Stomach (tissue), 19 donors: ENCODE measurements at places on chromosomes 16 and 17. TPM values are rescaled to one million over a fixed set of nuclear protein-coding genes. Genes with fewer than 3 reads are reported as not detected.

DNA sequence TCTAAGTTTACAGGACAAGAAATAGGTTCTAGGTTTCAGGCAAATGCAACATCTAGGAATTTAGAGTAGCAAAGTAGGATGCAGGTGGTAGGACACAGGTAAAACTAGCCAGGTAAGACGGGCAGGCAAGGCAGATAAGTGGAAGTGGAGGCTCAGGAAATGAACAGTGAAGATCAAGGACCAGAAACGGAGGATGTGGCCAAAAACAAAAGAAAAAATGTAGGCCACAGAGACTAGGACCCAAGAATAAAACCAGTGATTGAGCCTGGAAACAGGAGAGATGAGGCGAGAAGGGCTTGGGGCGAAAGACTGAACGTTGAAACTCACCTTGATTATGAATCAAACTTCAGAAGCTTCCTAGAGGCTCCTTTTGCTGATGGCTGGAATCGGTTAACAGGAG lies 24.0 kb downstream of the CPSF4L start:
- no peak overlapping the region for H3K4me3 ChIP-seq
- H3K36me3 ChIP-seq = peaks cover 8% of the 10 kb centered on the region
- peaks cover 54% of the 10 kb centered on the region for H3K4me1 ChIP-seq
- H3K27me3 ChIP-seq = no peaks in the 10 kb centered on the region
- no peak overlapping the region for H3K27ac ChIP-seq
- DNase-seq = no peak

Gene MT4
- total RNA-seq = not detected

- no peak for DNase-seq
- no peaks in the 10 kb centered on the region for H3K27me3 ChIP-seq
- no peak overlapping the region for H3K27ac ChIP-seq
- H3K4me1 ChIP-seq = no peaks in the 10 kb centered on the region
- H3K36me3 ChIP-seq = no peaks in the 10 kb centered on the region
- no peak overlapping the region for H3K4me3 ChIP-seq
These were observed 119.6 kb downstream of the CYLD start for GRCh38 chr16:50861451-50861850.

DNA sequence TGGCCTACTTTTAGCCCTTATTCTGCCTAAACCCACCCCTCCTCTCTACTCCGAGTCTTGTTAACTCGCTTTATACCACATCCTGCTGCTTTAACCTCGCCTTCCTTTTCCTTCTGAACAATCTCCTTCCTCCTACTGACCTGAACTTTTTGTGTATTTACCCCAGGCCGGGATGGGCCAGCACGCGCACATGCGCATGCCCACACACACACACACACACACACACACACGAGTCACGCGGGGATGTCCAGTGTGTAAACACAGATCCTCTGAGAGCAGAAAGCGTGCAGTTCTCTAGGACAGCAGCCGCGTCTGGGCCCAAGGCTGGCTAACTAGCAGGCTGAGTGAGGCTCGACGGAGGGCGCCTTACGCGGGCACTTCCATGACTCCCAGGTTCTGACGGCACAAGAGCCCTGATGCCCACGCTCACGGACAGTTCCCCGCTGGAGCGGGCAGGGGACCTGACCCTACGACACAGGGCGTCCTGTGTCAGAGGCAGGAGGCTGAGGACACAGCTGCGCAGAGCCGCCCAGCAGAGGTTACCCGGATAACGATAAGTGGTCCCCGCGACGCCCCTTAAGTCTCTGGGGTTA lies 610 bp downstream of the PIK3R5 start:
- no peaks in the 10 kb centered on the region for H3K36me3 ChIP-seq
- peaks cover 9% of the 10 kb centered on the region for H3K27me3 ChIP-seq
- peak overlapping the region; percentile 57 for H3K4me3 ChIP-seq
- DNase-seq = no peak

Gene C1QTNF8
- total RNA-seq = not detected

GRCh38 chr17:58529275-58529674 lies 14.8 kb upstream of the MTMR4 start:
- H3K4me1 ChIP-seq = peaks cover 52% of the 10 kb centered on the region
- no peak for DNase-seq
- no peak overlapping the region for H3K27ac ChIP-seq

DNA sequence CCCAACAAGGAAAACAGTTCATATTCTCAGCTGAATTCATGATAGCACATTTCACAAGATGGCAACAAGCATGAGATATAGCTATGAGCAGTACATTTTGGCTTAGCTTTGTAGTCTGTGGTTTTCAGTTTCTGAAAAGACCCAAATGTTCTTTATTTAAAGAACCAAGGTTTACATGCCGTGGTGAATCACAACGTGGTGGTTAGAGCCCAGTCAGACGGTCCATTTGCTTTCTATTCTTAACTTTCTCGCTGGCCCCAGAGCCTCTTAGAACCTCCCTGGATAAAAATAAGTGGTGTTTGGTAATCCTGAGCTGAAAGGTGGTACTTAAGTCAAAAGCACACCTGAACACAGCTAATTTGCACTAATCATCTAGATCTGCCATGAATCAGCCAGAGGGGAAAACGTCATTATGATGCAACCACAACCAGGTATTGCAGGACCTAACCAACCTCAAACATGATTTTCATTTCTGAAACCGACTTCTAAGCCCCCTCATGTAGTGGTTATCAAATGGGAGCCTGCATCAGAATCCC lies 18.6 kb upstream of the HAPSTR1 start:
- no peaks in the 10 kb centered on the region for H3K27me3 ChIP-seq
- DNase-seq = no peak
- no peak overlapping the region for H3K27ac ChIP-seq

DNA sequence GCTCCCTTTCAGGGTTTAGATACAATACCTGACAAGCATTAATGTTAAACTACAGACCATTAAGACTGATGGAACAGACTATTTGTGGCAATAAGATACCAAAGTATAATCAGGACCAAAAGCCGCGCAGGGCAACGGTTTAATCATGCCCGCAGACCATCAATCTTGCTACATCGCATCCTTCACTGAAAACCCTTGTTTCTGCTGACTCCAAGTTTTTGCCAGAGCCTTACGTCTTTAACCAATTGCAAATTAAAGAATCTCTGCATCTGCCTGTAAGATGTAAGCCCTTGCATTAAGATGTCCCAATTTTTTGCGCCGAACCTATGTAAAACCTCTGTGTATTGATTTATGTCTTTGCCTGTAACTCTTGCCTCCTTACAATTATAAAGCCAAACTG lies 94.2 kb upstream of the RBBP6 start:
- no peak overlapping the region for H3K27ac ChIP-seq
- H3K4me1 ChIP-seq = no peaks in the 10 kb centered on the region
- H3K4me3 ChIP-seq = no peak overlapping the region

Gene BAIAP3
- 6.7 TPM for total RNA-seq

- H3K27ac ChIP-seq = no peak overlapping the region
- peaks cover 4% of the 10 kb centered on the region for H3K27me3 ChIP-seq
- no peaks in the 10 kb centered on the region for H3K4me1 ChIP-seq
- DNase-seq = no peak
These were observed 81.0 kb upstream of the BRD7 start for GRCh38 chr16:50449800-50450199.
